ENCODE measurements at places on chromosomes 2 and 18.
A peak's percentile ranks its signal among the peaks of the same experiment; 100 is the strongest.

DNA sequence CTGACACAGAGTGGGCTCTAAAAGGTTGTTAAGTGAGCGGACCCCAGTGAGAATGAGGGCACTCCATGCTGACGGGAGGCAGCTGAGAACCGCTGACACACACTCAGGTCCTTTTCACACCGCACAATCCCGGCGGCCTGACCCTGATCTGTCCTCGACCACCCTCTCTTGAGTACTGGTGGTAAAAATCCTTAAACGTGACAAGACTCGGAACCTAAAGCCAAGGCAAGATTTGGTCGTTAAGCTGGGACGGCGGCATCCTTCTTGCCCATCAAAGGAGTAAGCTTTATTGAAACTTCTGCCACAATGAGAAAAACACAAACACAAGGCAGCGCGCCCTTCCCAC is 569 bp downstream of the TMX3 start:
- peak; percentile 24 for DNase-seq

DNA sequence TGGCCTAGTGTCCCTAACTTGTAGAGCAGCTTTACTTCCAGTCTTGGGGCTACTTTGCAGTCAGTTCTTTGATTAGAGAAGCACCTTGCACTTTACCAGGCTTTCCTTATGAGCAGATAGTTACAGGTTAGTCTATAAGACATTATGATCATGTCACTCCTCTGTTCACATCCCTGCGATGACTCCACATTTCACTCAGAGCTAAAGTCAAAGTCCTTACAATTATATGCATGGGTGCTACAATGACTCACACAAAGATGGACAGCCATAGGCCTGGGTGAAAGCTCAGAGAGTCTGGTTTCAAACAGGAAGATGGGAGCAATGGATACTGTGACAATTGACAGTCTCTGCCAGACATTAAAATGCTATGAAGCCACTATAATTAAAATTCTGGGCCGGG is 27.1 kb upstream of the SSB start:
- no peak for DNase-seq

DNA sequence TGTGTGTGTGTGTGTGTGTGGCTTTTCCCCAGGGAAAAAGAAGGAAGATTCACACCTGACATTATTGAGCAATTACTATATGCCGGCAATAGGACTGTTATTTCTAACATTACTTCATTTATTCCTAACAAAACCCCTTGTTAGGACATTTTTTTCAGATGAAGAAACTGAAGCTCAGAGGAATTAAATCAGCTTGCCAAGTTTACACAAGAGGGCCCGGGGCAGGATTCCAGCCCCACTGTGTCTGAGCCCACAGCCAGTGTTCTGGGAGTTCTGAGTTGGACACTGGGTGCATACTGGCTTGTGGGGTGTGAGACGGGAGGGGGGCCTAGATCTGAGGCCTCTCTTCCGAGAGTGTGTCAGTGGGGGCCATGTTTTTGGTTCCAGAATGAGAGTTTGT is 9.9 kb downstream of the TOGARAM2 start:
- DNase-seq, result peak; percentile 49

GRCh38 chr18:57940166-57940660 is 103.8 kb upstream of the NEDD4L start:
- DNase-seq, result no peak

- peak; percentile 25 for DNase-seq
These were observed 540.4 kb upstream of the DSEL start for GRCh38 chr18:68056936-68057335.

- DNase-seq, result no peak
These were observed 164.3 kb downstream of the RPIA start for GRCh38 chr2:88855620-88856408.

- no peak for DNase-seq
These were observed 343.9 kb downstream of the DYSF start for GRCh38 chr2:71797035-71797810.

DNA sequence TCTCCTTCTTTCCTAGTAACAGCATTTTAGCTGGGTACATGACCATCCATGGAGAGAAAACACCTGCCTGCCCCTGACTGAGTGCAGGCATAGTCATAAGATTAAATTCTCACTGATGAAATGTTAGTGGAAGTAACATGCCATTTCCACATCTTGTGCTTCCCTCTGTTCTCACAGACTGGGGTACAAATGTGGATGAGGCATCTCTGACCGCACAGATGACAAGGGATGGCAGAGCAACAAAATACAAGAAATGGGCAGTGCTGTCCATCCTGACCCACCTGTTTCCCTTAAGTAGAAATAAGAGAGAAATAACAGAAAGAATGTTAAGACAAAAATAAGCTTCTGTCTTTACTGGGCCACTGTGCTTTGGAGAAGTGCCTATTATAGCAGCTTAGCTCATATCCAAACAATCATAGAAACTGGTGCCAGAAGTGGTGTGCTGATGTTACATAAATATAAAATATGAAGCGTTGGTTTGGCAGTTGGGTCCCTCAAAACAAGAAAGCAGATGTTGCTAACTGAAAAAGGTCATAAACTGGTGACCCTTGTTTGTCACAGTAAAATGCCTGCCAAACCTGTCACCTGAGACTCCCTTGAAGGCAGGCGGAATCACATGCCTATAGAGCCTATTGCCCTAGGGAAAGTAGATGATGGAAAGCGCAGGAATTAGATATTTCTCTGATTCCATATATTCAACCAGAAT is 72.4 kb upstream of the CCDC150 start:
- peak; percentile 35 for DNase-seq

DNA sequence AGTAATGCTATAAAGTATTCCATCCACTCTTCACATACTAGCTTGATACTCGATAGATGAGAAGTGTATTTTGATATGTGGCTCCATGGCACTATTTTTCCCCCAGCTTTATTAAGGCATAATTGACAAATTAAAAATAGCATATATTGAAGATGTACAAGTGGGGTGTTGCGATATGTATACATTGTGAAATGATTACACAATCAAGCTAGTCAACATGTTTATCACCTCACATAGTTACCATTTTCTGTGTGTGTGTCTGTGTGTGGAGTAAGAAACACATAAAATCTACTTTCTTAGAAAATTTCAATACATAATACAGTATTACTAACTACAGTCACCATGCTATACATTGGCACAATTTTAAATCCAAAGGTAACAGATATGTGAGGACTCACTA is 82.5 kb upstream of the MYT1L start:
- DNase-seq, result no peak

DNA sequence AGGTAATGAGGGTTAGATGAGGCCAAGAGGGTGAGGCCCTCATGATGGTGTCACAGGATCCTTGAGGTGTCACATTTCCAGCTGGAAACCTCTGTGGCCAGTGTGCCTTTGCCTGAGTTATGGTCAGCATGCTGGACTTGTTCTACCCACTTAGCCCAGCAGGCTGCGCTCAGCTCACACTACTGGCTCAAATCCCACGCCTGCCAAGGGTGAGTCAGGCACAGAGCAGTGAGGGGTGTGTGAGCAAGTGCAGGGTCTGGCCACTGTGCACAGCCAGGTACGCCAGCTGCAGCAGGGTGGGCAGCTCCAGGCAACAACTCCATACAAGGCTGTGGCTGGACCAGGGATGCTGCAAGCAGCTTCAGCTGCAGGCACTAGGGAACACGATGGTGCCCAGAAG is 616.6 kb upstream of the FSHR start:
- no peak for DNase-seq

GRCh38 chr18:76493213-76494161 is 1.6 kb downstream of the ZNF516 start:
- peak; percentile 77 for DNase-seq

DNA sequence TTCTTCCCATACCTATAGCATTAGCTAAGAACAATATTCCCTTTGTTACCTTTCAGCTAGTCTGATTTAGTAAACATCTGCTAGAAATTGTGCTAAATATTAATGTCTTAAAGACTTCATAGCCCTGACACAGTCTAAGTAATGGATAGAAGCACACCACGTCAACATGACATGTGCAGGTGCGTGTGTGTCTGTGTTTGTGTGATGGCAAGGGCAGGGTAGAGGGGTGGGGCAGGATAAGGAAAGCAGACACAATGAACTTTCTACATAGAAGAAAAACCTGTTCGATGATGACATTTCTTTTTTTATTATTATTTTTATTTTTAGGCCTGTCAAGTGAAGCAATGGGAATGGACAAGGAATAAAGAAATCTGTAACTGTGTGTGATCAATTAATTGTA is 223.3 kb downstream of the NOL4 start:
- DNase-seq, result no peak

DNA sequence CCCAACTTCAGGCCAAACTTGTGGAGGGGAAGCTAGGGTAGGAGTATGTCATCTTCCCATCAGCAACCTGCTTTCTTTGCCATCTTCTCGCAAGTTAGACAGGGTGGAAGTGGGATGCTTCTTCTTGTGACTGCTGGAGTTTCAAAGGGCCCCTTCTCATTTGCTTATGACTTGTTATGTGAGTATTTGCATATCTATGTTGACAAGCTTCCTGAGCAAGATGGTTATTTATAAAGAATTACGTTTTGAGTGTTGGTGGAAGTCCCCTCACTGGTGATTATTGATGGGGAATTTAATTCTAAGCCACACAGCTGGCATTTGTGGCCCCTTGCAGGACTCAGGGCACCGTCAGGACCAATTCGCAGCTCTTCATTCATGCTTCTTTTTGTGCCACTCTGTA is 791.0 kb downstream of the LRRTM4 start:
- DNase-seq, result no peak

DNA sequence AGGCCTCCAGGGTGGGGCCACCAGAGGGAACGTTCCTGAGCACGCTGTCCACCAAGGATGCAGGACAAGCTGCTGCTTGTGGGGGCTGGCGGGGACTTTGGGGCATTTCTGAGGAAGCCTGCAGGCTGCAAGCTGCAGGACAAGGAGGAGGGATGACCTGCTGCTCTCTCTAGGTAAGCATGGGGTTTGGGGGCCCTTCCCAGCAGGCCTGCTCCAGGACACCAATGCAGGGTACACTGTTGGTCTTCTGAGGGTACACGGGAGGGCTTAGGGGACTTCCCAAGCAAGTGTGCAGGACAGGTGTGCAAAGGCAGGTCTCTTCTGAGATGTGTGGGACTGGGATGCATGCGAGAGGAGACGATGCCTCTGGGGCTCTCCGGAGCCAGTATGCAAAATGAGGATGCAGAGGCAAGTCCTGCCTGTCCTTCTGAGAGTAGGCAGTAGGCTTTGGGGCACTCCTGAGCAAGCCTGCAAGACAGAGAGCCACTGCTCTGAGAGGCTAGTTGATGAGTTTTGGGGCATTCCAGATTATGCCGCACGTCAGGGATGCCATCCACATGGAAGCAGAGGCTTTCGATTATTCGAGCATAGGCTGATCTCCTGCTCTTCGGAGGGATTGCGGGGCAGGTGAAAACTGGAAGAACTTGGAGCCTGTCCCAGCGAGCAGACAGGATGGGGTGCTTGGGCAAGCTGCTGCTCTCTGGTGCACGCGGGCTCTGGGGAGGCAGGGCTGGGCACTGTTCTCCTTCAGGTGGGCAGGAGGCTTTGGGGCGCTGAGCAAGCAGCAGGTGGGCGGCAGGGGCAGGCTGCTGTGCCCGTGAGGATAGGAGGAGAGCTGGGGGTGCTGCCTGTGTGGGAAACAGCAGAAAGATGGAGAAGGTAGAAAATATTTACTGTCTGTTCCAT is 44.6 kb downstream of the CNGA3 start:
- no peak for DNase-seq

DNA sequence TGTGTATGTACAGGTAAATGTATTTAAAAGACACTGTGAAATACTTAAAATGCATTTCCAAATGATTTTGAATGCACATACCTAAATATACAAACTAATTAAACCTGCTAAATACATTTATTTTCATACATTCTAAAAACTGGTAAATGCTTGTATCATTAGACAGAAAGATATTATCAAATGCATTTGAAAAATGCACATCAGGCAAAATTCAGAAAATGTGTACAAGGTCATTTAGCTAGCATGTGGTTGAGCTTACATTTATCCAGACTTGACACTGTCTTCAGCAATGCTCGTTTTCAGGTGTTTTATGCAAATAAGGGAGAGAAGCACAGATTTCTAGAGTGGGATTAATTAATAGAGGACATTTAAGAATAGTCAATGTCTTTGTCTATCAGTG is 374.2 kb downstream of the SUCLG1 start:
- DNase-seq, result no peak

GRCh38 chr2:27087823-27088410 is 1.3 kb downstream of the KHK start:
- no peak for DNase-seq

DNA sequence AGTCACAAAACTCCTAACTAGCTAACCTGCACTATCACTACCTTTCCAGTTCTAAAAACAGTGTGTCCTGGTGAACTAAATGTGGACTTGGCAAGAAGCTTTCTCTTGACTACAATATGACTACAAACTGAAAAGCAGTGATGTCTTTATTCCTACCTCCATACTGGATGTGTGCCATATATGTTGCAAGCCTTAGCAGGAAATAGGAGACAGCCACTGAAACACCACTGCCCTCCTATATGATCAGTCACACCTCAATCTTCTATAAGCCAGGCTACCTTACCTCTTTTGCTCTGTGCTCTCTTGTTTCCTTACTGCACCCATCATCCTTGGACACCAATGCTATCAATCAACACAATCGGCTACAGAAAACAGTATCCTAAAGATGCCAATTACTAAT is 34.1 kb downstream of the SS18 start:
- peak; percentile 6 for DNase-seq

DNA sequence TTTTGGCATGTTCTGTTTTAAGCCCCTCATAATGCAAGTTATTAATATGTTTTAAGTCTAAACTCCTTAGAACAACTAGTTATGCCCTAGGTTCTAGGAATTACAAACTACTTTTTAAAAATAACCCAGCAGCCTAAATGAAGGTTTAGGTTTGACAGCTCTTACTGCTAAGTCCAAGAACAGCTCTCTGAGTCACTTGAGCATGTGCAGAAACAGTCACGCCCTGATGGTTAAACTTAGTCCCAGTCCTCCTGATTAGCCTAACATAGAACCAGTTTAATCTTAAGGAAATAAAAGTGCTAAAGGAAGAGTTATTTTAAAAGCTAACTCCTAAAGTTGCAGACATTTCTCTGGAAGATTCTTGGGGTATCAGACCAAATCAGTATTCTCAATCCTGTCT is 72.5 kb downstream of the RMDN2 start:
- DNase-seq, result no peak

- peak; percentile 75 for DNase-seq
These were observed 160.4 kb downstream of the KLHL29 start for GRCh38 chr2:23545396-23545795.

GRCh38 chr2:113105047-113105785 is 22.2 kb upstream of the IL1RN start:
- DNase-seq, result no peak

DNA sequence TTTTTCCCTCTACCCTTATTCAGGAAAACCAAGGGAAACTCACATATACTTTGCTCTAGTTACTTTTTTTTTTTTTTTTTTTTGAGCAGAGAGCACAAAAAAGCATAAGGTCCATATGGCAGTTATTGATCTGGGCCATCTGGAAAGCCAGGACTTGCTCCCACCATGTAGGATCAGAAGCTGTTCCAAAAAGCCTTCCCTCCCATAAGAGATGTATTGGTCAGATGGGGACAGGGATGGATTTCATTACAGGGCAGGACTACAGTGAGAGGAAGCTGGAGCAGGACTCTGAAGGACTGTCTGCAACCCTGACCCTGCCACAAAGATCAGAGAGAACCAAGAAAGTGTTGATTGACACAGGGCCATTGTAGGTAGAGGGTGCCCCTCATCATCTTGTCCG is 57.3 kb downstream of the NRP2 start:
- DNase-seq, result no peak

- DNase-seq, result peak; percentile 54
These were observed 30.1 kb downstream of the SPRED2 start for GRCh38 chr2:65402323-65402722.
